ENCODE measurements at places on chromosomes 6 and 20.
A peak's percentile ranks its signal among the peaks of the same experiment; 100 is the strongest.

- no peak for DNase-seq
Observed at GRCh38 chr6:65938000-65938399, 231.0 kb upstream of the EYS start.

DNA sequence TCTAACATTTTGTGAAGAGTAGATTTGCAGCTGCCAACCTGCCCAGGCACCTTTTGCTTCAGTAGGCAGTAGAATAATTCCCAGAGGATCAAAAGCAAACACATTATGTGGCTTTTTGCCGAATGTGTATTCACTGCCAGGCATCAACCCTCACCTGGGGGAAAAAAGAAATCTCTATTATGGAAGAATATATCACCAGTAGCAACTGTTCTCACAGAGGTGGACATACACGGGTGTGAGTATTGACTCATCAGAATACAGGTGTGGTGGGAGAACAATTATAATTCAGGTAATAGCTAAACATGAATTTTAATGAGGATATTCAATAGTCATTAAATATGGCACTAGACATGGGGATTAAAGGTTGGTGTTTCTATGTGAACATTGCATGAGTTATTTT is 910.7 kb downstream of the TFAP2A start:
- DNase-seq = no peak

DNA sequence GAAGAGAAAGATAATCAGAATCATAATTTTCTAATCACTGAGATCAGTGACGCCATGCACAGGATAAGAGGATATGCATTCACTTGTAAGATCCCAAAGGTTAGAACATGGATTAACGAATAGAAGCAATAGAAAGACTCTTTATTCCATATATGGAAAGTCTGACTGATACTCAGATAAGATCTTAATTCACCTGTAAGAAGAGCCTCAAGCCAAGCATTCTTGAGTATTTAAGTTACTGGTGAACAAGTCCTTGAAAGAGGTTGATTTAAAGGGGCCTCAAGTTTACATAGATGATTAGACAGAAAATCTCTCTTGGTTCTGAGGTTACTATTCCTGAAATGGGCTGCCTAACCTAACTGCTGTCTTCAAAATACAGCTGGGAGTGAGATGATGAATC is 53.8 kb upstream of the MTRF1L start:
- DNase-seq = no peak

GRCh38 chr6:37365791-37366190 is 12.0 kb downstream of the RNF8 start:
- no peak for DNase-seq

DNA sequence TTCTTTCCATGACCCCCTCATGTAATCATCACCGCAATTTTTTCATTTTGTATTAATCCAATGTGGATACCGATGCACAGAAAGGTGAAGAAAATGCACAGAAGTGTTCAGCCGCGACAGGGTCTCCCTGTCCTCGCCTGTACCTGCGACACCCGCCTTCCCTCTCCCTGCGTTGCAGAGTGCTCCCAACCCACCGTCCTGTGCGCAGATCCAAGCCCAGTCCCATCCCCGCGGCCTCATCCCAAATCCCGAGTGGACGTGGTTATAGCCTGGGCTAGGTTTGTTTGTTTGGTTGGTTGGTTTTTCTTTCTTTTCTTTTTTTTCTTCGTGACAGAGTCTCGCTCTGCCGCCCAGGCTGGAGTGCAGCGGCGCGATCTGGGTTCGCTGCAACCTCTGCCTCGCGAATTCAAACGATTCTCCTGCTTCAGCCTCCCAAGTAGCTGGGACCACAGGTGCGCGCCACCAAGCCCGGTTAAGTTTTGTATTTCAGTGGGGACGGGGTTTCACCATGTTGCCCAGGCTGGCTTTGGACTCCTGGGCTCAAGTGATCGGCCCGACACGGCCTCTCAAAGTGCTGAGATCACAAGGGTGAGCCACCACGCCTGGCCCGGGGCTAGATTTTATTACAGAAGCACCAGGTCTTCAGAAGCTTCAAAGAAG is 536 bp upstream of the RAET1G start:
- no peak for DNase-seq

DNA sequence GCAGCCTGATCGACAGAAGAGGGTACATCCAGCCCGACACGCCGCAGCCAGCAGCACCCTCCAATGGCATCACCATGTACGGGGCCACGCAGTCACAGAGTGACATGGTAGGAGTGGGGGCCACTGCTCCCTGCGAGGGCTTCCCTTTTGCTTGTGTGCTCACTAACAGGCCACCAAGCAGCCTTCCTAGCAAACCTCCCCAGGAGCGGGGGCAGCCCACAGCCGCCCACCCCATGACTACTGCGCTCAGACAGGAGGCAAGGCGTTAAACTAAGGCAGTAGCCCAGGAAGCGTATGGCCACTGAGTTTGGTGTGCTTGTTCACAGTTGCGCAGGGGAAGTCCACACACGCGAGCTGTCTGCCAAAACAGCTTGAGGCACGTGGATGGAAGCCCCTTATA is 169.5 kb upstream of the SNX9 start:
- no peak for DNase-seq

DNA sequence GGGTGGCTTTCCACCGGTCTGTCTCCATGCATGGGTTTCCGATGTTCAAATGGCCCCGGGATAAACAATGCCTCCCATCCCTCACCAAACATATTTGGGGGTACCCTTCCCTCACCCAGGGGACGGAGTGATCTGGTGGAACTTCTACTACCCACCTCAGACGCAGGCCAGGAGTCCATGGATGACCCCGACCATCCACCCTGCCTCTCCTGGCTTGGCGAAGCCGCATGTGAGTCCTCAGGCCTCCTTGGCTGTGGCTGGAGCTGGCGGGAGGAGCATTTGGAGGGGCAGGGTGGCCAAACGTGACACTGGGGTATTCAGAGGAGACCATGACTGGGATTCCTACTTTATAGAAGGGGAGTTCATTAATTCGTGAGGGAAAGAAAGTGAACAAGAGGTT is 45.9 kb upstream of the FRMD1 start:
- no peak for DNase-seq

DNA sequence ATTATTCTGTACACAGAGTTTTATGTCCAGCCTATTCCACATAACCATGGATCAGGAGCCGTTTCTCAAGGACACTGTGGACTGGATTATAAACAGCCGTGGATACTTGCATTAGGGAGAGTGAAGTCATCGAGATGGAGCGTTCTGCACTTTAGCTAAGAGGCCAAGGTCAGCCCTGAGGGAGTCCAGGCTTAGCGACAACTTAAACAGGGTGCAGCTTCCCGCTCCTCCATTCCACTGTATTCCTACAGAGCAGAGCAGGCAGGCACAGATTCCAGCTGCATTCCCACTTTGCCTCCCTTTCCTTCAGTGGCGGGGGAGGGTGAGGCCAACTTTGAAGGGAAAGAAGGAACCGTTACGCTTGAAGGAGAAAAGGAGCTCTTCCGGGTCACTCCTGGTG is 59.5 kb downstream of the RAMACL start:
- no peak for DNase-seq

DNA sequence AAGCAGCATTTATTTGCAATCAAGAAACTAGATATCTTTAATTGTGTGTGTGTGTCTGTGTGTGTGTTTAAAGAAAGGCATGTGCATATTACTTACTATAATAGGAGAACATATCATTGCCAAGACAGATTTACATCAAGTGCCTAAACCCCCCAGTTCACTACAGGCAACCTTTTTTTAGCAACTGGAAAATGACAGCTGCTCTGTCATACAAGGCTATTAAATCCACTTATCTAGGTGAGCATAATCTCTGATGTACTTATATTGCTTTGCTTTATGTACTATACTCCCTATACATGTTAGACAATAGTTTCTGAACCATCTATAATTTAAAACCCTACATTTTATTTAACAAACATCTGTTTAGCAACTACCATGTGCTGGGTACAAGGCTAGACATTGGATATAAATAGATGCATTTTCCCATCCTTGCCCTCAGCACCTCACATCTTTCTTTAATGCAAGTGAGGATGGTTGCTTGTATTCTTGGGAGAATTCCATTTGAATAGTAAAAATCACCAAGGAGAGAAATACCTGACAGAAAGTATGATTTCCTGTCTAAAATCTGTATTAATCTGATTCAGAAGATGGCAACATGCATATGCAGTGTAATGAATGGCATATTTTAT is 398.3 kb downstream of the LAMA2 start:
- DNase-seq = no peak

DNA sequence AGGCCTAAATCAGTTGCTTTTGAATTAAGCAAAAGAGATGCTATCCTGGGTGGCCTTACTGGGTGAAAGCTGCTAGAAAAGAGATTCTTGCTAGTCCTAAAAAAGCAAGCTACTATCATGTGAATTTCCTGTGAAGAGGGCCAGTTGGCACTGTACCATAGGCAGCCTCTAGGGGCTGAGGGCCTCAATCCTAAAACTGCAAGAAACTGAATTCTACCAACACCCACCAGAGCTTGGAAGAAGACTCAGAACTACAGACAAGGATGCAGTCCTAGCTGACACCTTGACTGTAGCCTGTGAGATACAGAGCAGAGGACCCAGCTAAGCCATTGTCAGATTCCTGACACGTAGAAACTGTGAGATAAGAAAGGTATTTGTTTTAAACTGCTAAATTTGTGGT is 24.5 kb downstream of the CLIC5 start:
- no peak for DNase-seq

- no peak for DNase-seq
Observed at GRCh38 chr20:21968486-21968885, 263.0 kb downstream of the PAX1 start.

- no peak for DNase-seq
Observed at GRCh38 chr6:44028789-44029310, 98.4 kb downstream of the MRPL14 start.

- no peak for DNase-seq
Observed at GRCh38 chr6:94045099-94045829, 625.9 kb upstream of the EPHA7 start.

DNA sequence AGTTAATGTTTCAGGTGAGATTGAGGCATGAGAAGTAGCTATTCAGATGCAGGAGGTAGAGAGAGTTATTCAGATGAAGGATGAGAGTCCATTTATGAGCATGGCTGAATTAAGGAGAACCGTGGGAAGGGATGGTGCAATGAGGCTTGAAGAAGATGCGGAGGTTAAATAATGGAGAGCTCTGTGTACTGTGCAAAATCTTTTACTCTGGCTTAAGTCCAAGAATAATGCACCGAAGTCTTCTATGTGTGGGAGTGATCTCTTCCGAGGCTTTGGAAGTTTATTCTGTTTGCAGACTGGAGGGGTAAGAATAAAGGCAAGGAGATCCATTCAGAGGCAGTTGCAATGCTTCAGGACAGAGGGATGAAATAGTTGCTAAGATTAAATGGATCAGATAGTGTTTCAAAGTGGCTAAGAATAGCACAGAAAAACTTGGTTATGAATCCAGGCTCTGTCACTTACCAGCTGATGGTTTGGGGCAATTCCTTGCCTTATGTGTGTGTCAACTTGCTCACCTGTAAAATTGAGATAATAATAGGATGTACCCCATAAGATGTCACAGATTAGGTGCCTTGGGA is 467.1 kb downstream of the HDGFL1 start:
- DNase-seq = no peak

GRCh38 chr20:48750941-48751635 is 76.7 kb downstream of the PREX1 start:
- peak; percentile 52 for DNase-seq

- no peak for DNase-seq
Observed at GRCh38 chr20:32664678-32665159, 9.0 kb downstream of the C20orf203 start.

DNA sequence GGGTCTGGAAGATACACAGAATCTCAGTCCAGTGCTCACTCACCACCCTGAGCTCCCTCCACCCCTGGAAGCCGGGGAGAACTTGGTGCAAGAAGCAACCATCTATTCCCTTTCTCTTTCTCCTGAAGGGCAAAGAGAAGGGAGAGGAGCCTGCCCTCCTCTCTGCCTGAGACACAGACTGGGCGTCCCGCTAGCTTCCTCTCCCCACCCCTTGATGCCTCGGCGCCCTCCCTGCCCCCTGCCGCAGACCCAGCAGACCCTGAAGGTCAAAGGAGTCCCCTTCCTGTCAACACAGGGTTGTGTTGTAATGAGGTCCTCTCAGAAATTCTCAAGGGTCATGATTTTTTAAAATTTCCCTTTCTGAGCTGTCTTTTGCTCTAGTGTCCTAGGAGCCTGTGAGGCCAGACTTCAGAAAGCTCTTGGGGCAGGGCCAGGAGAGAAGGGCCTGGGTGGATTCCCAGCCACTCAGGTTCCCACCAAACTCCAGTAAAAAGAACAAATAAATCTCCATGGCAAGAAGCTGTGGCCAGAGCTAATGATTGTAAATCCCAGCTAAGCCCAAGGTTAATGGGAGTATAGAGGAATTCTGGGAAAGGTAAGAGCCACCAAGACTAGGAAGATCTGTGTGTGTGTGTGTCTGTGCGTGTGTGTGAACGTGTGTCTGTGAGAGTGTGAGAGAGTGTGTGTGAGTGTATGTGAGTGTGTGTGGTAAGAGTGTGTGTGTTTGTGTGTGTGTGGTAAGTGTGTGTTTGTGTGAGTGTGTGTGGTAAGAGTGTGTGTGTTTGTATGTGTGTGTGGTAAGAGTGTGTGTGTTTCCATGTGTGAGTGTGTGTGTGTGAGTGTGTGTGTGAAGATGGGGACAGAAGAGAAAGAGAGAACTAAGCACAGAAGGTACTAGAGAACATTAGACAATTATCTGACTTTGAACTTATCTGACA is 1.1 kb upstream of the JPH2 start:
- DNase-seq = no peak

- no peak for DNase-seq
Observed at GRCh38 chr20:23540624-23541023, 27.7 kb downstream of the CST9L start.

DNA sequence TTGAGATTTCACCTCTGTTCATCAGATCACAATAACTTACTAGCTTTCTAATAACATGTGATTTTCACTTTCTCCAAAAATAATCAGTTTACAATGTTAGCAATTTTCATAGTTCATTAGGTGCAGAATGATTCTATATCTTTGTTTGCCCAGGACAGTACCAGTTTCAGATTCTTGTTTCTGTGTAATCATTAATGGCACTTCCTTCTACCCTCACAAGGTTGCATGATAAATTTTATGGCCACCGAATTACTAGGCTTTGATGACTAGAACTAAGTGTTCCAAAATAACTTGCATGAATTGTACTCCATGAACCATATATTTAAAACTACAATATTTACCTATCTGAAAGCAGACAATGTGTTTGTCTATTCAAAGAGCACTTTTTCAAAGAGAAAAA is 442.3 kb downstream of the EPHA7 start:
- DNase-seq = no peak

GRCh38 chr6:74991573-74992332 is 214.1 kb downstream of the COL12A1 start:
- DNase-seq = no peak

- DNase-seq = no peak
Observed at GRCh38 chr6:47023573-47023972, 18.6 kb downstream of the ADGRF1 start.

GRCh38 chr6:22146931-22147701 is 149.7 kb downstream of the PRL start:
- no peak for DNase-seq

- no peak for DNase-seq
Observed at GRCh38 chr20:53100476-53100911, 128.3 kb downstream of the TSHZ2 start.

GRCh38 chr6:97668716-97669115 is 385.7 kb upstream of the MMS22L start:
- DNase-seq = no peak

- no peak for DNase-seq
Observed at GRCh38 chr6:104750449-104750848, 109.3 kb downstream of the HACE1 start.

Data from effector memory CD8-positive, alpha-beta T cell (primary cell).